Stimulated activated CD4-positive, alpha-beta T cell treated with anti-CD3 and anti-CD28 coated beads, Interleukin-15, amount 100 ng/mL, for 1 hour (primary cell): ENCODE measurements at places on chromosomes 6 and 20.

DNA sequence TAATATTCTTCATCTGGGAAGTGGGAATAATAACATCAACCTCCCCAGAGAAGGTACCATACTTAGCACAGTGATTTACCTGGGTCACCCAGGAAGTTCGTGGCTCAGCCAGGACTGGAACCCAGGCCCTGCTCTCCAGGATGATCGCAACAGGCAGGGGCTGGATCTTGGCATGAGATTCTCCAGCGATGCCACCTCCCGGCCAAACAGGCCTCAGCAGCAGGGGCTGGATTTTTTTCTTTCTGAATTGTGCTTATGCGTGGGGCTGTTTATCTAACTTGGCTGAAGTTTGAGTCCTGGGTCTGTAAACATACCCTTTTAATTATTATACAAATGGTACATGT lies 129.5 kb upstream of the PTPN1 start:
- DNase-seq: no peak

DNA sequence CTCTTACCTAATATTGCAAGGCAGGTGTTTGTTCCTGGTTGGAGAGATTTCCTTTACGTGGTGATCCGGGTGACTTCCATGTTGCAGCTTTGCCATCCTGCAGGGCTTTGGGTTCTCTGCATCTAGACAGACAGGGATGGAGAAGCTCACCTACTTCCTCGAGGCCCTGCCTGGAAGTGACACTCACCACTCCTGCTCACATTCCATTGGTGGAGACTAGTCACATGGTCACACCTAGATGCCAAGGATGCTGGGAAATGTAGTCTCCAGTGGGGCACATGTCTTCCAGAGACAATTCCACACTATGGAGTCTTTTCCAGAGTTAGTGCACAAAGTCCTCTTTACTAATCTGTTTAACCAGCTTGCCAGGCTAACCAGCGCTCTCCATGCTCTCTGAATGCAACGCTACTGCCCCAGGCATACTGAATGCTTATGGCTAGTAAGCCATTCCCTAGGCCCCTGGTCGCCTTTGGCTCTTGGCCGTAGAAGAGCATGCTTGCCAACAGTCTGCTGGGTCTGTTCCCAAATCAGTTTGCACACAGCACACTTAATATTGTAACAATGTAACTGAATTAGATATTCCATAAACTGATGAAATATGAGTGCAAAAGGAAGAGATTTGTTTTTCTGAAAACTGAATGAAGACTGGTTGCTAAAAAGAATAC lies 6.7 kb upstream of the KCNK15 start:
- no peak for DNase-seq

DNA sequence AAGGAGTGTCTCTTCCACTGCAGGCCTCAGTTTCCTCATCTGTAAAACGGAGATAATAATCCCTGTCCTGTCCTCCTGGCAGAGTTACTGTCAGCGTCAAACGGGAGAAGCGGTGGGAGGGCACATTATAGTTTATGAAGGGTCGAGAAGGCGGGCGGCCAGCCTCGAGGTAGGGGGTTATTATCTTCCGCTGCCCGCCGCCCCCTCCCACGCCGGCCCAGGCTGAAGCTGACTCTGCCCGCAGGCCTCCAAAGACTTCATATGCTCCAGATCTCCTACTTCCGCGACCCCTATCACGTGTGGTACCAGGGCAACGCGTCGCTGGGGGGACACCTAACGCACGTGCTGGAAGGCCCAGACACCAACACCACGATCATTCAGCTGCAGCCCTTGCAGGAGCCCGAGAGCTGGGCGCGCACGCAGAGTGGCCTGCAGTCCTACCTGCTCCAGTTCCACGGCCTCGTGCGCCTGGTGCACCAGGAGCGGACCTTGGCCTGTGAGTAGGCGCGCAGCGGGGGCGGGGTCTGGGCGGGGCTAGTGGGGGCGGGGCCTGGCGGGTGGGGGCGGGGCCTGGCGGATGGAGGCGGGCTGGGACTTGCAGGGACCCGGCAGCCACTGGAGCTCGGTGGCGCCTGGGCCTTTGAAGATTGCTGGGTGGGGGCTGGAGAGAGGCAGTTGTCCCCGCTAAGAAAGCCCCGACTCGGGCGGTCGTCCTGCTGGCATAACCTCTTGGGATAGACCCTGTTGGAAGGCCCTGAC lies 2.8 kb downstream of the PROCR start:
- no peak for DNase-seq

DNA sequence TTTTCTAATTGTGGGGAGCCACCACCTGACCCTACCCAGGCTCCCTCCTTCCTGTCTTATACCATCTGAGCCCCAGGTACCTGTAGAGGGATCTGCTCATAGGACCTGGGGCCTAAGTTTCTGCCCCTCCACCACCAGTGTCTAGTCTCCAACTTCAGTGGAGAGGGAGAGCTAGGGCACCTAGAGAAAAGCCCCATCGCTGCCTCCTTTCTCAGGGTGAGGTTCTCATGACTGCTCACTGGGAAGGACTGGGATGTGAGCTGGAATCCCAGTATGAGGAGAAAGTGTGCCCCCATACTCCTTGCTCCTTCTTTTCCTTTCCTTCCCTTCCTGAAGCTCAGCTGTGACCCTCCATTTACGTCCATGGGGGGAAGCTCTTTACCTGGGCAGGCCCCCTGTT lies 231.6 kb downstream of the LRFN2 start:
- no peak for DNase-seq

DNA sequence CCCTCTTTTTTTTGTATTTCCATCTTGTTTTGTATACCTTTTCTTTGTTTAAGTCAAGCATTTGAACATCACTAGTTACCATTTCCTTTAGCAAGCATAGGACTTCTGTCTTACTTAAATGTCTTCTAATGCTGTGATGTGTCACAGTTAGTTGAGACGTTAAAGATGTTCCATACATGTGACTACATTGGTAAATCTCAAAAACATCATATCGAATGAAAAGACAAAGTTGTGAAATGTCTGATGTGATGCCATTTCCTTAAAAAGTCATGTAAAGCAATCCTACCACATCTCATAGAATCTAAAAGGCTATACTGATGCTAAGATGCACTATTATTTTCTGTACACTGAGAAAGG lies 26.8 kb downstream of the SLC16A10 start:
- DNase-seq: no peak

DNA sequence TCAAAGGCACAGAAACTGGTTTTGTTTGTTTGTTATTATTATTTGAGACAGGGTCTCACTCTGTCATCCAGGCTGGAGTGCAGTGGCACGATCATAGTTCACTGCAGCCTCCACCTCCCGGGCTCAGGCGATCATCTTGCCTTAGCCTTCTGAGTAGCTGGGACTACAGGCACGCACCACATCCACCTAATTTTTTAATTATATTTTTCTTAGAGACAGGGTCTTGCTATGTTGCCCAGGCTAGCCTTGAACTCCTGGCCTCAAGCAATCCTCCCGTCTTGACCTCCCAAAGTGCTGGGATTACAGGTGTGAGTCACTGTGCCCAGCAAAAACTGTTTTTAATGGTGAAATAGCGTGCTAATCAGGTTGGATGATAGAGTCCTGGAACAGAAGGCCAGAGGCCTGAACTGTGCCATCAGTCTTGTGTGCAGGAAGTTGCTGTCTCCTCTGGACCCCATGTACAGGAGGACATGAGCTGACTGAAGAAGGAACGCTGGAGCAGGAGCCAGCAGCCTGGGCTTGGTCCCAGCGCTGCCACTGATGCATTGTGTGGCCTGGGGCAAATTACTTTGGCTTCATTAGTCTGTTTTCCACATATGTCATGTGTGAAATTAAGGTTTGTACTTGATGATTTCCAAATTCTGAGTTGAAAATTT lies 4.9 kb downstream of the TM9SF4 start:
- no peak for DNase-seq

DNA sequence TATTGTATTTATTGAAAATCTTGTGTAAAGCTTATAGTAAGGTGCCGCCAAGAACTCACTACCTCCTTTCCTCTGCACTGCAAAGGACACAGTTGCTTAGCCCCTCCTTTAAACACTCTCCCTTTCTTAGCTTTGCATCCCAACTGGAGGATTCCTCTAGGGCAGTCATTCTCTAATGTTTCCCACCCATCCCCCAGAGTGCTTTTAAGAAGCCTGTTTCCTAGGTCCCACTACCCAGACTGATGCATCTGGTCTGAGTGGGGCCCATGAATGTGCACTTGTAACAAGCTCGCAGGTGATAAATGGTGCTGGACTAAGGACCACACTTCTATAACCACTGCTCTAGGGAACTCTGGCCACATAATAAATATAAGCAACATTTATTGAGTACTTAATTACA lies 55.2 kb downstream of the B4GALT5 start:
- no peak for DNase-seq

DNA sequence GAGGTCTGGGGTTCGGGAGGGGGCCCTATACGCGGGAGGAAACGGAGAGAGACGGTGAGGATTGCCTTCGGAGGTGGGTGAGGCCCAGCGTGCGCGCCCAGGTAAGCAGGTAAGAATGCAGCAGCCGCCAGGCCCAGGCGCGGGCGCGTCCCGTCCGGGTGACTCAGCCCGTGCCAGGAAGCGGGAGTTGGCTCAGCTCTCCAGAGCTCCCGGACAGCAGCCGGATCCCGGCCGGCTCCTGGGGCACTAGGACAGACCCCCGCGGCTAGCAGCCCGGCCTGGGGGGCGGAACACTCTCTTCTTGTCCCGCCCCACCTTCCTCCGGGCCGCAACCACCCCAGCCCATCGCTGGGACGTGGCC lies 1.5 kb upstream of the MDFI start:
- no peak for DNase-seq

DNA sequence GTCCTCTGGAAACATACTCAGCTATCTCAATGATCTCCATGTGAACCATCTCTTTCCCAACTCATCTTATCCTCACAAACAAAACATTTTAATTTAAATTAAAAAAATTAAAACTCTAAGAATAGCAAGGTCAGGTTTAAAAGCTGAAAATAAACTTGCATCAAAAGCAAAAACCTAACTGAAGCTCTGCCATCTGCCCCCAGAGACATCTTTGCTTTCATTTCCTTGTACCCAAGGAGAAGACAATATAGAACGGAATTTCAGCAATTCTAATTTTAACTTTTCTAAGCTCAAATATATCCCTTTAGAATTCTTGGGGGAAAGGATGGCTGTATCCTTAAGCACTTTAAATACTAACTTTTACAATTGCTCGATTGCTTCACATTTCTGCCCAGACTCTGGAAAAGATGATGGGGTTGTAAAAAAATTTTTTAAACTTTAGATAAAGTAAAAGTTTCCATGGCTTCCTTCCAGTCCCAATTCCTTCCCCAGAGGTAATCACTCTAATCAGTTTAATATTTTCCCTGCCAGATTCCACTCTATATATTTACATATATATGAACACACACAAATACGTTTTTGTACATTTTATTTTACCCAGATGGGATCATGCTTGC lies 69.2 kb upstream of the SMIM29 start:
- DNase-seq: no peak

DNA sequence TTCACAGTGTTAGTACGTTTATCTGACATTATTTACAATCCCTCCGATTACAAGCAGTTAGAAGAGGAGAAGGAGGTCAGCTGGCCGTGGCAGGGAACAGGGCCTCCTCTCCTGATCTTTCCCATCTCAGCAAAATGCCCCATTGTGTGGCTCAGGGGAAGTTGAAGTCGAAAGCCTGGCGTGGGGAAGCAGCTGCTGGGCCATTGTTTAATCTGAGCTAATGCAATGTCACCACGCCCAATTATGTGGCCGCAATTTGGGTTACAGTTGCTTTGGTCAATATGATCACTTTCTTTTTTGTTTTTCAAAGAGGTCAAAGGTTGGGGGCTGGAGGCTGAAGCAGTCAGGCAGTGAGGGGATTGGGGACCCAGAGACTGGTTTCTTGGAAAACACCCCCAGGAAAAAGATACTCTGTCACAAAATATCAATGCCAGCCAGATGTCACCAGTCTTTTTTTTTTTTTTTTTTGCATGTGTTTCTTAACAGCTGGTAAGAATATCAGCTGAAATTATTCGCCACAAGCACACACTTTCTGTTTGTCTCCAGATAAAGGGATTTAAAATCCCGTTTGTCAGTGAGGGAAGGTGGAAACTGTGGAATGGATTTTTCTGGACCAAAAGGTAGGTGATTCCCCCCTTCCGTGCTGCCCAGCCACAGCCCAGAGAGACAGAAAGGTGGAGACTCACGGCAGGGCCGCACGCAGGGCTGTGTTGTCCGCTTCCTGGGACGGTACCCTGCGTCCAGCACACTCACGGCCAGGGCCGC lies 24.6 kb downstream of the DLL1 start:
- no peak for DNase-seq

DNA sequence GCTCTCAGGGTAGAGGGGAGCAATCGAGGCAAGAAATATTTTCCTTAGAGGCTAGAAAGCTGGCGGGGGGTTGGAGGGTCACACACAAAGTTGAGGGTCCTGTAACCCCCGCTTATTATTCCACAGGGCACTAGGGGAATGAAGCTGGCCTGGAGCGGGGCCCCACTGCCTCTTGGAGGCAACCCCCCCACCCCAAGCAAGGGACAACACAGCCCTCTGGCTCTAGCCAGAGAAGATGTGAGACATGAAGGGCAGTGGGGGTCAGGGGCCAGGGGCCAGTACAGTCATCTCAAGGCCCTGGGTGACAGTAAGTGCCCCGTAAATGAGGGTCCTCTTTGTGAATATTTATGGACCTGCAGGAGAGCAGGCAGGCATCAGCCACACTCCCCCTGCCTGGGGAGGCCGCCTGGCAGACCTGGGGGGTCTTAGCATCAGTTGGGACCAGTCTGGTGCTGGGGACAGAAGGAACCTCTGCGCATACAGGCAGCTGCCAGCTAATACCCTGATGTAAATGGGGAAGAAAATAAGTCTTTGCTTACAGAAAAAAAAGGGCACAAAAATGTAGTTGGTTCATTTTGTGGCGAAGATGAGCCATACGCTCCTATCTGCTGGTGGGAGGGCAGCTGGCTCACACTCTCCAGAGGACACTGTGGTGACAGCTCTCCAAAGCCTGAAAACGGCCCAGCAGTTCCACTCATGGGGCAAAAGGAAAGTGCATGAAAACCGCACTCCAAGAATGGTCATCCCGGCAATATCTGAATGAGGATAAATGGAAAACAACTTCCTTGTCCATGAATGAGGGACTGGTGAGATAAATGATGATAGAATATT lies 21.9 kb downstream of the SPATA2 start:
- no peak for DNase-seq

DNA sequence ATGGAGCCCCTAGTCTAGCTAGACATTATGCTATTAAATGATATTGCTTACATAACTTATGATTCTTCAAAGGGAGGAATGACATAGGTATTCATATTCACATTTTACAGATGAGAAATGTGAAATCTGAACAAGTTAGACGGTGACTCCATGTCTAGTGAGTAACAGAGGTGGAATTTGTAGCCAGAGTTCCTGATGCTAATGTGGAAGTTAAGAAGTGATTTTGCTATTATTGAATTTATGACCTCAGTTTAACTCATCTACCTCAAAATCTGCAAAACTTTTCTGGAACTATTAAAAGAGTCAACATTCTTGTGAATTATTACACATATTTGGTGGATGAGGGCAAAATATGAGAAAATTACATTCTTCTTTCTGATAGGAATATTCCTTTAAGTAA lies 347.6 kb upstream of the MMS22L start:
- DNase-seq: no peak

- no peak for DNase-seq
Measured at GRCh38 chr6:3515669-3516068, 58.8 kb upstream of the SLC22A23 start.

GRCh38 chr6:152625213-152625612 lies 11.9 kb downstream of the SYNE1 start:
- no peak for DNase-seq
